ENCODE measurements at places on chromosomes 5 and 9.

GRCh38 chr9:21904776-21905175 is 89.4 kb downstream of the CDKN2A start:
- DNase-seq = no peak

DNA sequence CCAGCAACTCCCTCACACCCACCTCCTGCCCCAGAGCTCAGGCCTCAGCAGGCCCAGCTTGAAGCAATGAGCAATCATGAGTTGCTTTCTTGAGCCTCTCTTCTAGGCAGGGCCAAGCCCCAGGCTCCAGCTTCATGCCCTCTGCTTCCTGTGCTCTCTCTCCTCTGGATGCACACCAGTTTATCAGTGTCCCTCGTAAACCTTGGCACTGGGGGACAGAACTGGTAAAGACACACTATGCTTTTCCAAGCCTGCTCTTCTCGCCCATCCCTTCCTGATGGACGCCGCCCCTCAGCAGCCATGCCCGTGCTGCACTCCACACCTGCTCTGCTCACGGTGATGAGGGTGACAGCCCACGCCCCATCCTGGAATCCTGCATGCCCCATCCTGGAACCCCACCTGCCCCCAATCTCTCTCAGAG is 49.4 kb upstream of the ORM1 start:
- DNase-seq = no peak

- no peak for DNase-seq
Measured at GRCh38 chr5:78758169-78758839, 109.7 kb upstream of the LHFPL2 start.

GRCh38 chr5:122183098-122183787 is 53.9 kb downstream of the ZNF474 start:
- DNase-seq = no peak

DNA sequence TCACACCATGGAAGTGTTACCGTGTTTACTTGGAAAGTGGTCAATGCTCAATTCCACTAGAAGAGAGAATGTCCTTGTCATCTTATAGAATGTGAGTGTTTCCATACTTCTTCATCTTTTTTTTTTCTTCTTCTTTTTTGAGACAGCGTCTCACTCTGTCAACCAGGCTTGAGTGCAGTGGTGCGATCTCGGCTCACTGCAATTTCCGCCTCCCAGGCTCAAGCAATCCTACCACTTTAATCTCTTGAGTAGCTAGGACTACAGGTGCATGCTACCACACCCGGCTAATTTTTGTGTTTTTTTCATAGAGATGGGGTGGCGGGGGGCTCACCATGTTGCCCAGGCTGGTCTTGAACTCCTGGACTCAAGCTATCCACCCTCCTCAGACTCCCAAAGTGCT is 137.3 kb upstream of the PCA3 start:
- no peak for DNase-seq

GRCh38 chr9:108568093-108568492 is 287.7 kb downstream of the ACTL7B start:
- DNase-seq = no peak

DNA sequence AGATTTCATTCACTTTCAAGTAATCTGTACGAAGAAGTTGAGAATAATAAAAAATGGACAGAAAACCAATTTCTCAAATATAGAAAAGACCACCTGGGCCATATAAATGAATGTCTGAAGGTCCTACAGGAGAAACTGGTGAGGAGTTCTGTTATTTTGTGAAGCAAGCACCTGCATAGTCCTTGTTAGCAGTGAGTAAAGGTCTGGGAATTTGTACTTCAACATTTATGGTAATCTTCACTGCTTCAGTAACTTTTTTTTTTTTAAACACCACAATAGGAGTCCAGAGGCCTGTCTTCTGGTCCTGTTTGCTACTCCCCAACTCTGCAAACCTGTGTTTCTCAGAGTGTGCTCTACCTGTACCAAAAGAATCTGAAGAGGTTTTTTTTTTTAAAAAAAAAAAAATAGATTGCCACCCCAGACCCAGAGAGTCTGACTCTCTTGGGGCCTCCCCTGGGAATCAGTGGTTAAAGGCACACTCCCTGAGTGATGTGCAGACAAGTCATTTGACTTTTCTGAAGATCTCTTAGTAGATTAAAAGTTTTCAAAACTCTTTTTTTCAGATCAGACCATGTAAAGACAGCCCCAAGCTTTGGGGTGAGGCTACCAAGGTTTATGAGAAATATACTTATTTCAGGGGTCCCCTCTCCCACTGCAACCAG is 55.5 kb downstream of the FAM81B start:
- DNase-seq = no peak

DNA sequence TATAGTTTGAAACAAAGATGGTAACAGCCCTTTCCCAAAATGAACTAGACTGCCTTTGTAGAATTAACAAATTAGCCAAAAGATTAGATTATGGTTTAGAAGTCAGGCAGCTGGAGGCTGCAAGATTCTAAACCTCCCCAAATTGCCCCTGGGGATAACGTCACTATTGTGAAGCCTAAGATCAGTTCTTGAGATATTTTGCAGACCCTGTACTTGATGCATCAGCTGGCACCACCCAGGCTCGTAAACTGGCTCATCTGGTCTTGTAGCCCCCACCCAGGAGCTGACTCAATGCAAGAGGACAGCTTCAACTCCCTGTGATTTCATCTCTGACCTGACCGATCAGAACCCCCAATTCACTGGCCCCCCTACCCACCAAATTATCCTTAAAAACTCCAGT is 4.2 kb upstream of the SOWAHA start:
- DNase-seq = no peak

DNA sequence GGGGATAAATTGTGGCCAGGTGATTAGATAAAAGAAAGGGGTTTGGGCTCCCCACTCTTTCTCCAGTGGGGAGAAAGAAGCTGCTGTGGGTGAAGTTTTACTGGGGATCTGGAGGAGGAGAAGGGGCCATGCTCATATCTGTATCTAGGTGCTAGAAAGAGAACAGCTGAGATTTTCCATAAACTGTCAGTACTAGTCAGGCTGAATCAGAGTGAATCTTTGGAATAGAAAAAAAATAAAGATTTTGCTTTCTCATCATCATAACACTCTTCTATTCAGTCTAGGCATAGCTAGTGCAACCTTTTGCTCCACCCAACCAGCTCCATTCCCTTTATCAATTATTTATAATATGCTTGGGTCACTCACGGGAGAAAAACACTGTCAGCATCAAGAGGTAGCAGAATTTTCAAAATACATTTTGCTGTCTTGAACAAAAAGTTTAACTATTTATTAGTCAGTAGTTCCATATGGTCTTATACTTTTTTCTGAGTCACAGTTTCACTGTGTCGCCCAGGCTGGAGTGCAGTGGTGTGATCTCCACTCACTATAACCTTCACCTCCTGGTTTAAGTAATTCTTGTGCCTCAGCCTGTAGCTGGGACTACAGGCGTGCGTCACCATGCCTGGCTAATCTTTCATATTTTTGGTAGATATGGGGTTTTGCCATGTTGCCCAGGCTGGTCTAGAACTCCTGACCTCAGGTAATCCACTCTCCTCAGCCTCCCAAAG is 21.3 kb upstream of the ERMP1 start:
- DNase-seq = no peak

- no peak for DNase-seq
Measured at GRCh38 chr5:34749431-34749873, 89.5 kb upstream of the TTC23L start.

DNA sequence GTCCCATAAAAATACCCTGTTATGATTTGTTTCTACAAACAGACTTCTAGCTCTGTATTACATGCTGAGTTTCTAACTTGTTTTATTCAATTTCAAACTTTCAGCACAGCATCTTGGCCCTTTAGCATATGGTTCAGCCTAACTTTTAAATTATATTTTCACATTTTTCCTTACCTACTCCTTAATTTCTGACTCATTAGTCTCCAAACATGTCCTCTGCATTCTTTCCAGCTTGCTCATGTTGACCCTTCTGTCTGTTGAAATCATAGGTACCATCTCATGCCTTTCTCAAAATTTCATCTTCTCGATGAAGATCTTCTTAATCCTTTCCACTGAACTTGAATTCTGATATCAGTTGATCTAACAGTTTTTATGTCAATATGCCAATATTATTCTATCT is 200.9 kb upstream of the RIOK2 start:
- no peak for DNase-seq

GRCh38 chr5:43236653-43237355 is 44.8 kb downstream of the NIM1K start:
- DNase-seq = no peak

DNA sequence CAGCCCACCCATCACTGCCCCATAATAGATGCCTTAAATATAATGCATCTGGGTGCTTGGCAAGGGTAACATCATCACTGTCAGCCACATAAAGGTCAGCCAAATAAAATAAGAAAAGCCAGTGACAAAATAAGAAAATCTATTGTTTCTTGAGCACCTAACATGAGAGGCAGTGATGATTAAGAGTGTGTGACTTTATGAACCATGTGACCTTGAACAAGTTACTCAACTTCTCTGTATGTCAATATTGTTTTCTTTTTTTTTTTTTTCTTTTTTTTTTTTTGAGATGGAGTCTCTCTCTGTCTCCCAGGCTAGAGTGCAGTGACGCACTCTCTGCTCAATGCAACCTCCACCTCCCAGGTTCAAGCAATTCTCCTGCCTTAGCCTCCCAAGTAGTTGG is 98.7 kb downstream of the CDK5RAP2 start:
- no peak for DNase-seq

- DNase-seq = no peak
Measured at GRCh38 chr5:107878661-107879060, 207.9 kb upstream of the EFNA5 start.

DNA sequence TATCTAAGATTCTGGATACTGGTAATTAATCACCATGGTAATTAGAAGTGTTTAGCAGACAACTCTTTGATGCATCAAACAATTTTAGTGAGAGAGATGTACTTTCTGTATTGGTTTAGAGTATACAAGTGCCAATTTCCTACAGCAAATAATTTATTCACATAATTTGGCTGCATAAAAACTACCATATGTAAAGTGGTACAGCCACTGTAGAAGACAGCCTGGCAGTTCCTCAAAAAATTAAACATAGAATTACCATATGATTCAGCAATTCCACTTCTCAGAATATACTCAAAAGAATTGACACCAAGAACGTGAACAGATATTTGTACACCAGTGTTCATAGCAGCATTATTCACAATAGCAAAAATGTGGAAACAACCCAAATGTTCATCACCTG is 36.2 kb downstream of the PHAX start:
- no peak for DNase-seq

DNA sequence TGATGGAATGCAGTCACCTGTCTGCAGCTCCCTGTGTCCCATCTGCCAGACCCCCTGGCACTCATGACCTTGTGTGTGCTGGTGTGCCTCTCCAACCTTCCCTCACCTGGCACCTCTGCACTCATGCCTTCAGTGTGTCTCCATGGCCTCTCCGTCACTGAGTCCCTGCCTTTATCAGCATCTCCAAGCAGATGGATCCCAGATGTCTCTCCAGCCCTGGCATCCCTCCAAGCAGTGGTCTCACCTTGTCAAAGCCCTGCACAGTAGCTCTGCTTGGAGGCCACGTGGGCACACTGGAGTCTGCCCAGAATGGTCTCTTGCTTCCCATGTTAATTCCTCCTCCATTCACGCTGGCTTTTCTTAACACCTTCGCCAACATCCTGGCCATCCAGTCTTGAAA is 84.8 kb downstream of the DAP start:
- DNase-seq = no peak

DNA sequence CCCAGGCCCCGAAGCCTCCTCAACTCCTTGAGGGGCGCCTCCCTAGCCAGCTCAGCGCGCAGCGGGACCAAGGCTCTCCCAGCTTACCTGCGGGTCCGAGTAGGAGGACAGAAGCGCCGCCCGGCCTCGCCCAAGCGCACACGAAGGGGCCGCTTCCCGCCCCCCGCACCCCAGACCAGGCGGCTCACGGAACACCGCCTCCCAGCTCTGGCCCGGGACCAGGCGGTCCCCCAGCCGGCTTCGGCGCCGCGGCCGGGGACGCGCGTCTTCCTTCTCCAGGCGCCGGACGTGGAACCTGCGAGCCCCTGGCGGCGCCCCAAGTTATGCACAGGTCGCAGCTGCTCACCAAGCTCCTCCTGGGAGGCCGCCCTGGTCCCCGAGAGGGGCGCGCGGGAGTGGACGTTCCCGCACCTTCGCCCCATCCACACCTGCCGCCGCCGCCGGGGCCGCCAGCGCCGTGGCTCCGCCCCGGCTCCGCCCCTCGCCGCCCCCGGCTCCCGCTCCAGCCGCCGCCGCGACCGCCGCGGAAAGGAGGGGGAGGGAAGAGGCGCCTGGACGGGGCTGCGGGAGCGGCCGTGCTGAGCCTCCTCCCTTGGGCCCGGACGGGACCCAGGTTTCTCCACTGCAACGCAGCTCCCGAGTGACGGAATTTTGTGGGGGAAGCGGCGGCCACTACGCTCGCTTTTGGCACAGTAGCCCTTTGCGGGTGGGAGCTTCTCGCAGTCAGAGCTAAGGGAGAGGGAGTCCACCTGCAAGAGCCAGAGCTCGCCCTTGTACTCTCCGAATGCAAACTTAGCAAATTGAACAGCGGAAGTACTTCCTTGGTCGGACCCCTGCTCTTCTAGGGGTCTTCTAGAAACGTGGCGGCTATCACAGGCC is 77.5 kb upstream of the IFNE start:
- DNase-seq = peak; percentile 85
